ENCODE measurements at places on chromosomes 5 and 9.

DNA sequence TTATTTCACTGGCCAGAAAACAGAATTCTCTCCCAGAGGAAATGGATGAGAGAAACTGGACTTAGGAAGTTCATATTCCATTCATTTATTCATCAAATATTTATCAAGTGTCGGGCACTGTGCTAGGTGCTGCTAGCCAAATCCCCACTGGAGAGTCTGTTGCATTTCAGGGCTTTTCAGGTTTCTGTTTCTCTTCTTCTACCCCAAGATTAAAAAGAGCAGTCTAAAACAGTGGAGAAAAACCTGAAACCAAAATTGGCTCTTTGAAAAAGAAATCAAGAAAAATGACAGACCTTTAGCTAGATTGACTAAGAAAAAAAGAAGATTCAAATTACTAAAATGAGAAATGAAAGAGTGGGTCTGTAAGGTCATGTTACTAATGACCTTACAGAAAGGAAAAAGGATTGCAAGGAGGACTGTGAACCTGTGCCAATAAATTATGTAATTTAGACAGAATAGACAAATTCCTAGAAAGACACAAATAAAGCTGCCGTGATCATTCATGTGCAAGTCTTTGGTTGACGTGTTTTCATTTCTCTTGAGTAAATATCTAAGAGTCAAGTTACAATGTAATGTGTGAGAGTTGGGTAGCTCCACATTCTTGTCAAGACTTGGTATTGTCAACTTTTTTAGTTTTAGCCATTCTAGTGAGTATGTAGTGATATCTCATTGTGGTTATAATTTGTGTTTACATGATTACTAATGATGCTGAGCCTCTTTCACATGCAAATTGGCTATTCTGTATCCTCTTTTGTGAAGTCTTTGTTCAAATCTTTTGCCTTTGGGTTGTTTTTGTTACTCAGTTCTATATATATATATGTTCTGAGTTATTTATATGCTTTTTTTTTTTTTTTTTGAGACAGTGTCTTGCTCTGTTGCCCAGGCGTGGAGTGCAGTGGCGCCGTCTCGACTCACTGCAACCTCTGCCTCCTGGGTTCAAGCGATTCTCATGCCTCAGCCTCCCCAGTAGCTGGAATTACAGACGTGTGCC, 23.7 kb downstream of the SNX30 start:
- no peak for DNase-seq

GRCh38 chr9:109974143-109974917, 194.3 kb downstream of the PALM2AKAP2 start:
- no peak for DNase-seq

GRCh38 chr9:88553350-88553749, 18.4 kb downstream of the NXNL2 start:
- DNase-seq: peak; percentile 22

DNA sequence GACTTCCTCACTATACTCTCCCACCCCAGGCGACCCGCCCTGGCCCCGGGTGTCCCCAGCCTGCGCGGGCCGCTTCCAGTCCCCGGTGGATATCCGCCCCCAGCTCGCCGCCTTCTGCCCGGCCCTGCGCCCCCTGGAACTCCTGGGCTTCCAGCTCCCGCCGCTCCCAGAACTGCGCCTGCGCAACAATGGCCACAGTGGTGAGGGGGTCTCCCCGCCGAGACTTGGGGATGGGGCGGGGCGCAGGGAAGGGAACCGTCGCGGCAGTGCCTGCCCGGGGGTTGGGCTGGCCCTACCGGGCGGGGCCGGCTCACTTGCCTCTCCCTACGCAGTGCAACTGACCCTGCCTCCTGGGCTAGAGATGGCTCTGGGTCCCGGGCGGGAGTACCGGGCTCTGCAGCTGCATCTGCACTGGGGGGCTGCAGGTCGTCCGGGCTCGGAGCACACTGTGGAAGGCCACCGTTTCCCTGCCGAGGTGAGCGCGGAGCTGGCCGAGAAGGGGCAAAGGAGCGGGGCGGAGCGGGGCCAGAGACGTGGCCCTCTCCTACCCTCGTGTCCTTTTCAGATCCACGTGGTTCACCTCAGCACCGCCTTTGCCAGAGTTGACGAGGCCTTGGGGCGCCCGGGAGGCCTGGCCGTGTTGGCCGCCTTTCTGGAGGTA, 2.1 kb downstream of the CA9 start:
- peak; percentile 83 for DNase-seq

DNA sequence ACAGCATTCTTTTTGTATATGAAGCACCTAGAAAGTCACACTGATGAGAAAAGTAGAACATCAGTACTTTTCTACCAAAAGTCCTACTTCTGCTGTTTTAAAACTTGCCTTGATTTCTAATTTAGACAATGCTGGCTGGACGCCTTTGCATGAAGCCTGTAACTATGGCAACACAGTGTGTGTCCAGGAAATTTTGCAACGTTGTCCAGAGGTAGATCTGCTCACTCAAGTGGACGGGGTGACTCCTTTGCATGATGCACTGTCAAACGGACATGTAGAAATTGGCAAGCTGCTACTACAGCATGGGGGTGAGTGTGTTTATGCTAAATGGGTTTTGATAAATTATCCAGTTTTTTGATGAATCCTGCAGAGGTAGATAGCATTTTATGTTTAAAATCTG, 73.5 kb downstream of the SLF1 start:
- no peak for DNase-seq

- DNase-seq: no peak
Observed at GRCh38 chr9:29966247-29966646, 2393.0 kb upstream of the C9orf72 start.

- peak; percentile 60 for DNase-seq
Observed at GRCh38 chr9:131395157-131396098, 1.5 kb downstream of the PRRC2B start.

DNA sequence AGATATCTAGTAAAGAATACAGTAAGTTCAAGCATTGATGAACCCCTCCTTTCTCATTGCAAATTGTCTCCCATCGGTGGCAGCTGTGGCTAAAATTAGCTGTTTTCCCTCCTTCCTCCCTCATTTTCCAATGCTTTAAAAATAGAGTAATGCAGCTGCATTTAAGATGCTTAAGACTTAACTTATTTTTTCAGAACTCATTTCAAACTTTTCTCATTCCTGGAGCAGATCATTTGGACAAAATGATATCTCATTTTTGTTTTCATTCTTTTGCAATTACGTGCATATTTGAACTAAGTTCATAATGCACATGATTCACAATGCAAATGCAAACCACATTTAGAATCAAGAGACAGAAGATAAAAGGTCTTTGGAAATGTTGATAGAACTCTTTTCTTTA, 14.6 kb downstream of the HSPB3 start:
- no peak for DNase-seq

DNA sequence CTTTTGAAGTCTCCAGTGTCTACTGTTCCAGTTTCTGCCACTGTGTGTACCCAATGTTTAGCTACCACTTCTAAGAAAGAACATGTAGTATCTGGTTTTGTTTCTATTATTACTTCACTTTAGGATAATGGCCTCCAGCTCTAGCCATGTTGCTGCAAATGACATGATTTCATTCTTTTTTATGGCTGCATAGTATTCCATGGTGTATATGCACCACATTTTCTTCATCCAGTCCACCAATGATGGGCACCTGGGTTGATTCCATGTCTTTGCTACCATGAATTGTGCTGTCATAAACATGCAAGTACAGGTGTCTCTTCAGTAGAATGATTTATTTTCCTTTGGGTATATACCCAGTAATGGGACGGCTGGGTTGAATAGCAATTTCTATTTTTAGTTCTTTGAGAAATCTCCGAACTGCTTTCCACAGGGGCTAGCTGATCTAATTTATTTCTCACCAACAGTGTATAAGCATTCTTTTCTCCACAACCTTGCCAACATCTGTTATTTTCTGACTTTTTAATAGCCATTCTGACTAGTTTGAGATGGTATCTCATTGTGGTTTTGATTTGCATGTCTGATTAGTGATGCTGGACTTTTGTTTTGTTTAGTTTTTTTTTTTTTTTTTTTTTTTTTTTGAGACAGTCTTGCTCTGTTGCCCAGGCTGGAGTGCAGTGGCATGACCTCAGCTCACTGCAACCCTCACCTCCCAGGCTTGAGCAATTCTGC, 68.9 kb downstream of the WDR41 start:
- no peak for DNase-seq

- no peak for DNase-seq
Observed at GRCh38 chr9:76512826-76513225, 53.8 kb downstream of the GCNT1 start.

DNA sequence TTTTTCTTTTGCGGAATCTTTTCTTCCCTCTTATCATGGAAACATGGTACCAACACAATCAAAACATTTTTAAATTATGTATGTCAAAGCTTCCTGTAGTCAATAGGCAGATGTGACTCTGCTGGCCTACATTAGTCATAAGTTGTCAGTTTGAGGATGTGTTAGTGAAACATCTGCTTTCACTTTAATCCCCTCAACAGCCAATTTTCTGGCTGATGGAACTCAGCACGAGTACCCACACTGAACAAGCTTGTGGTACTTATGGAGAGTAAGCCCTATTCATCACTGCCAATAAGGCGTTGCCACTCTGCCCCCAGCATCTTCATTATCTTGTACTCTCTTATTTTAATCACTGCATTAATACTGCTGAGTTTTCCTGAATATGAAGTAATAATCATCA, 1034.4 kb downstream of the CDH9 start:
- no peak for DNase-seq

DNA sequence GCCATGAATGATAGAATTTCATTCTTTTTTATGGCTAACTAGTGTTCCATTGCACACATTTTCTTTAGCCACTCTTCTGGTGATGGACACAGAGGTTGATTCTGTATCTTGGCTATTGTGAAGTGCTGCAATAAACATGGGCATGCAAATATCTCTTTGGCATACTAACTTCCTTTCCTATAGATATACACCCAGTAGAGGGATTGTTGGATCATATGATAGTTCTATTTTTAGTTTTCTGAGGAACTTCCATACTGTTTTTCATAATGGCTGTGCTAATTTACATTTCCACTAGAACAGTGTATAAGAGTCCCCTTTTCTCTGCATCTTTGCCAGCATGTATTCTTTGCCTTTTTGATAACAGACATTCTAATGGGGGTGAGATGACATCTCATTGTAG, 50.4 kb upstream of the CDK5RAP2 start:
- DNase-seq: no peak

DNA sequence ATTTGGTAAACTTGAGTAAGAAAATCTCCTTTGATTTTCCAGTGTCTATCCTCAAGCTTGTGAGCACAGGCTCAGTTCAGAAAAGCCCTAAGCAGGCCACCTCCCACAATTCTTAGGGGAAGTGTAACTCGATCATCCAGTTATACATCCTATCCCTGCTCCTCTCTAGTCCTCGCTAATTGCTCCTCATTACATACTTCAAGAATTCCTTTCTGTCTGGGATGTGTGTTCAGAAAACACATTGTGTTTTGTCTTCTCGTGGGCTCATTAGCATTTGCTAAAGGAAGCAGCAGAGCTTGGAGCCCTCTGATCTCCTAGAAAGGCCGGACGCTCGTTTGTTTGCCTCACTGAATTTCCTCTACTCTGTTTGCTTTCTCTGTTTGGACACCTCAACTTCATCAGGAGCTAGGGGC, 268.2 kb upstream of the RFX3 start:
- DNase-seq: no peak

DNA sequence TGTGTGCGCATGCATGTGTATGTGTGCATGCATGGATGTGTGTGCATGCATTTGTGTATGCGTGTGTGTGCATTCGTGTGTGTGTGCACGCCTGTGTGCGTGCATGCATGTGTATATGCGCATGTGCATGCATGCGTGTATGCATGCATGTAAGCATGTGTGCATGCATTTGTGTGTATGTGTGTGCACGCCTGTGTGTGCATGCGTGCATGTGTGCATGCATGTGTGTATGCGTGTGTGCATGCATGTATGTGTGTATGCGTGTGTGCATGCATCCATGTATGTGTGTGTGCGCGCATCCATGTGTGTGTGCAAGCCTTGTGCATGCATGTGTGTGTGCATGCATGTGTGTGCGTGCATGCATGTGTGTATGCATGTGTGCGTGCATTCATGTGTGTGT, 276.8 kb downstream of the PBX3 start:
- DNase-seq: peak; percentile 35

DNA sequence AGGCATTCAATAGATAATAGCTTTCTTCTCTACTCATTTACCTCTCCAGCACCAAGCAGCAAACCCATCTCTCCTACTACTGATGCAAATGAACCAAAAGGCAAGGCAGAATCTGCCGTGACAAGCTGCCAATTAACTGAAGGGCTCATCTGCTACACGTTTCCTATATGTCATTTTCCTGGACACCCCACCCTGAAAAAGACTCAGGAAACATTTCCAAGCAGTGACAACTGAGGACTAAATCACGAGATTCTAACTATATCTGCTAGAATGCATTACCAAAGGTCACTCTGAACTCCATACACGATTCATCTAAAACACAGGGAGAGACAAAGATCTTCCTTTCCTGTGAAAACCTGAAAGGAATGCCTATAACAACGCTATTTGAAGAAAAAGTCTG, 12.9 kb downstream of the PLPP1 start:
- DNase-seq: no peak

- no peak for DNase-seq
Observed at GRCh38 chr9:26310294-26310693, 582.3 kb downstream of the CAAP1 start.

DNA sequence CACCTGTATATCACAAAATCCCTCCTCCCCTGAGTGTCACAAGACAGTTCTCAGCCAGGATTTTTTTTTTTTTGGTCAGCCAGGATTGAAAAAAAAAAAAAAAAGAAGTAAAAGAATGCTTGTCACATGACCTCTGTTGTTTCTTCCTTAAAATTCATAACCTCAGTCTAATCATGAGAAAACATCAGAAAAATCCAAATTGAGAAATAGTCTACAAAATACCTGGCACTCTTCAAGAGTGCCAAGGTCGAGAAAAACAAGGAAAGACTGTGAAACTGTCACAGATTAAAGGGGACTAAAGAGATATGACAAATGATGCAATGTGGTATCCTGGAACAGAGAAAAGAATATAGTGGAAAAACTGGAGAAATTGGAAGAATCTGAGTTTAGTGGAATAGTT, 58.5 kb upstream of the SUB1 start:
- DNase-seq: no peak

DNA sequence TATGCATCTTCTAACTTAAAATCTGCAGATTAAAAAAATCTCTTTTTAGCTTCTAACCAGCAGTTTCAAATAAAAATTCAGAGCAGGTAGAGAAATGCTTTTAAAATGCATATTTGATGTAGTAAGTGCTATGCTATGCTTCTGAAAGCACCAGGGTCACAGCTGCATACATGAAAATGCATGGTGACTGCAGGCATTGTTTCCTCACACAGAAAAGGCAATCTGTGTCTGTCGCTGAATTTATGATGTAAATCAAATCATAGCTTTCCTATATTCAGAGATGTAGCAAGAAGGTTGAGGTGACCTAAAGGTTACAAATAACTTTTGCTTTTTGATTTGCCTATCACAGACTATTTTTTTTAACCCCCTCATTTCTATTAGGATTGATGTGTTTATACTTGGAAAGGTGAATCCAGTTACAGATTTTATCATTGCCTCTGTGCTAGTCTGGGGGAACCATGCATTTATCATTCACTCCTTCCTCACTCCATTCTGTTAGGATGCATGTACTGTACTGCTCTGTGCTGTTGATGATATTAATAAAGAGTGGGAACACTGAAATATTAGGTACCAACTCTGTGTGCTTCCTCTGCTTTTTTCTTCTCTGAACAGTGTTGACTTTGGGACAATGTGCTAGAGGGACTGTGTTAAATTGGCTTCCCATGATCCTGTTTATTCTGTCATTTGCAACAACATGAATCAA, 65.6 kb downstream of the FOCAD start:
- no peak for DNase-seq
